Natural killer cell treated with Interleukin-12 subunit alpha and Interleukin-12 subunit beta and Interleukin-15 and Interleukin-18, amount 100 ng/mL, for 72 hours (primary cell): ENCODE measurements at places on chromosomes 7 and 10.

- no peak for DNase-seq
Measured at GRCh38 chr7:147411096-147411495, 1179.5 kb upstream of the C7orf33 start.

- no peak for DNase-seq
Measured at GRCh38 chr7:75915416-75916156, 631 bp downstream of the POR start.

GRCh38 chr10:15758618-15759017, 38.9 kb upstream of the ITGA8 start:
- no peak for DNase-seq

DNA sequence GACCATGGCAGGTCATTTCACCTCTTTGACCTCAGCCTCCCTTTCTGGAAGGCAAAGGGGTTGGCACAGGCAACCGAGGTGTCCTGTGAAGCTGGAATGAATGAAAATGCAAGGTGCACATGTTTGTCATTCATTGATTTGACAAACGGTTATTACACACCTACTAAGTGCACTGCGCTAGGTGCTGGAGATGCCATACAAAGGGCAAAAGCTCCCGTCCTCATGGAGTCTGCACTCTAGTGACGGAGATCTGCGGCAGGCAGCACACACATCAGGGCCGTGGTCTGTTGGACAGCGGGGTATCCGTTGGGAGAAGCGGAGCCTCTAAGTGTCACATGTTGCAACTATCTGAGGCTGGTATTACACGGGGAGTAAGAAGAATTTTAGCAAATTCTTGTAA, 44.2 kb downstream of the PRF1 start:
- DNase-seq: no peak

GRCh38 chr10:93452143-93452542, 30.0 kb downstream of the MYOF start:
- DNase-seq: no peak

DNA sequence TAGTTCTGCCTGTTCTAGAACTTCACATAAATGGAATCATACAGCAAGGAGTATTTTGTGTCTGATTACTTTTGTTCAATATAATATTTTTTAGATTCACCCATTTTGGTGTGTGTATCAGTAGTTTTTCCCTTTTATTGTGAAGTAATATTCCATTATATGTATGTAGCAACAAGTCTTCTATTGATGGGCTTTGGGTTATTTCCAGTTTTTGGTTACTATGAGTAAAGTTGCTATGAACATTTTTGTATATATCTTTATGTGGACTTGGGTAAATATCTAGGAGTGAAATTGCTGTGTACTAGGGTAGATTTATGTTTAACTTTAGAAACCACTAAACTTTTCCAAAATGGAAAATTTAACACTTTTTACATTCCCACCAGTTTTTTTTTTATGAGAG, 35.7 kb downstream of the ADK start:
- no peak for DNase-seq

DNA sequence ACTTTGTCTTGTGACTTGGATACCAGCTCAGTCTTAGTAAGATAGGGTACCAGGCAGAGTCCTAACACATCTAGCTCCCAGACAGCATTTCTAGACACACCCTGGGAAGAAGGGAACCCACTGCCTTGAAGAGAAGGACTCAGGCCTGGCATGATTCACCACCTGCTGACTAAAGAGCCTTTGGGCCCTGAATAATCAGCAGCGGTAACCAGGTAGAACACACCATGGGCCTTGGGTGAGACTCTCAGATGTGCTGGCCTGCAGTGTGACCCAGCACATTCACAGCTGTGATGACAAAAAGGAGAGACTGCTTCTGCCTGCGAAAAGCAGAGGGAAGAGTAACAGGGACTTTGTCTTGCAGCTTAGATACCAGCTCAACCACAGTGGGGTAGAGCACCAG, 10.4 kb upstream of the TNKS2 start:
- no peak for DNase-seq

DNA sequence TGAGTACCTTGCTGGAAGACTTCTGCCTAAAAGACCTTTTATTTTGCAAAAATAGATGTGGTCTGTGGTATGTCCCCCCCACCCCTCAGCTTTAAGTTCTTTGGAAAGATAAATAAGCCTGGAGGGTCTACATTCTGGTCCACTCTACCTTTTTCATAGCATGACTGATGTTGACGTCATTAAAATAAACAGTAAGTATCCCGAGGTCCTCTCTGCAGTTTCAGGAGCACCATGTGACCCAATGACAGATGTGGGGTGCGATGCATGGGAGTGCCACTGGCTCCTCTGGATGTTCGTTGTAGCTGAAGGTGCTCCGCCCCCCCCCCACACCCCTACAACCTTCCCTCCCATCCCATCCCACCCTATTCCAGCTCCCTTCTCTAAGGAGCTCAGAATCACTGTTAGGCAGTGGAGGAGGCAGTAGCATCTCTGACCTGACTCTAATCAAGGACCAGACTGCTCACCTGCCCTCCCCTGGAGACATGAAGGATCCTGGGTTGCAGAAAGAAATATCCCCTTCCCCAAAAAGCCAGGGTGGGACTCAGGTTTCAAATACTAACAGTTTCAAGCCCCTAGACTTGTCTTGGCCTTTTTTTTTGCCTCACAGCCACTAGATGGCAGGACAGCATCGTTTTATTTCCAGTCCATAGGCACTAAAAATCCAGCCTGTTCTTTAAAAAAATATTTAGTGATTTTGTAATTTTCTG, 25.1 kb downstream of the CASP7 start:
- no peak for DNase-seq

DNA sequence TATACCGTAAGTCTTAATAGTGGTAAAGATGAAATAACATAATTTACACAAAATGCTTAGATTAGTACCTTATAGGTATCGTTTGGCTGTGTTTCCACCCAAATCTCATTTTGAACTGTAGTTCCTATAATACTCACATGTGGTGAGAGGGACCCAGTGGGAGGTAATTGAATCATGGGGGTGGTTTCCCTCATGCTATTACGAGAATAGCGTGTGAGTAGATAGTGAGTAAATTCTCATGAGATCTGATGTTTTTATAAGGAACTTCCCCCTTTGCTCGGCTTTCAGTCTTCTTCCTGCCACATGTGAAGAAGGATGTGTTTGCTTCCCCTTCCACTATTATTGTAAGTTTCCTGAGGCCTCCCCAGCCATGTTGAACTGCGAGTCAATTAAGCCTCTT, 426.3 kb upstream of the POT1 start:
- DNase-seq: no peak

- no peak for DNase-seq
Measured at GRCh38 chr7:33649476-33650441, 255.6 kb upstream of the BMPER start.

DNA sequence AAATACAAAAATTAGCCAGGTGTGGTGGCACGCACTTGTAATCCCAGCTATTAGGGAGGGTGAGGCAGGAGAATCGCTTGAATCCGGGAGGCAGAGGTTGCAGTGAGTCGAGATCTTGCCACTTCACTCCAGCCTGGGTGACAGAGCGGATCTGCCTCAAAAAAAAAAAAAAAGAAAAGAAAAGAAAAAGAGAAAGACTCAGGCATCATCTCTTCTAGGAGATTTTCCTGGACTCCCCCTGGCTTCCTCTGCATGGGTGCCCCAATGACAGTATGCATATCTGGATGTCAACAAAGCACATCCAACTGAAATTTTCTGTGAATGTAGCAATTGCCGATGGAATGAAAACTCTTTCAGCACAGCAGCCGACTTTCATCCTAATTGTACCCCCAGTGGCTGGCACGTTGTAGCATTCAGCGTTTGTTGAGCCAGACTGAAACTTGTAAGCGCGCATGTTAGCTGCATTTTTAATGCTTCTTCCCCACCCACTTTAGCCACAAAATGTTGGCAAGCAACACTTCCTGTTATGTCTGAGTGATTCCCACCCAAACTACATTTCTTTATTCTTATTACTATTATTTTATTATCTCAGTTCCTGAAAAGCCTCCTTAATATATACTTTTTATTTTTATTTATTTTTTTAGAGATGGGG, 70.2 kb downstream of the PRTFDC1 start:
- no peak for DNase-seq

DNA sequence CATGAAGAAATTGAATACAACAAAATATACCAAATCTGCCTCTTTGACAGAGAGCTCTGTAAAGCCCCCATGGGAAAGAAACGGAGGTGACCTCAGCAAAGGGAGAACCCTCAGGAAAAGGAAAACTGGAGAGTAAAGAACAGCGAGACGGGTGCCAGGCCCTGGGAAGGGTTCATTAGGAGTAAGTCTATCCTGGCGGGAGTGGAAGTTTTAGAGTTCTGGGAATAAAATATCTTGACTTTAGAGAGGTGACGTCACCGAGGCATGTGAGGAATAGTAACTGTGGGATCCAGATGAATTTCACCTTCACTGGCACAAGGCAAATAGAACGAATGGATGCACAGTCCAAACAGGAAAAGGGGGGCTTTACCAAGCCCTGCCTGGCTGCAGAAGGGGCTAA, 362.8 kb upstream of the IGFBP3 start:
- no peak for DNase-seq

- DNase-seq: no peak
Measured at GRCh38 chr7:128673571-128673970, 1.5 kb downstream of the GARIN1A start.
